Hematopoietic multipotent progenitor cell treated with erythropoietin and hydrocortisone succinate and interleukin-3 and kit ligand, for 8 days (in vitro differentiated cells): ENCODE measurements at places on chromosomes 13 and 19.

GRCh38 chr13:112059457-112060281 is 7.3 kb upstream of the SOX1 start:
- no peak for DNase-seq

DNA sequence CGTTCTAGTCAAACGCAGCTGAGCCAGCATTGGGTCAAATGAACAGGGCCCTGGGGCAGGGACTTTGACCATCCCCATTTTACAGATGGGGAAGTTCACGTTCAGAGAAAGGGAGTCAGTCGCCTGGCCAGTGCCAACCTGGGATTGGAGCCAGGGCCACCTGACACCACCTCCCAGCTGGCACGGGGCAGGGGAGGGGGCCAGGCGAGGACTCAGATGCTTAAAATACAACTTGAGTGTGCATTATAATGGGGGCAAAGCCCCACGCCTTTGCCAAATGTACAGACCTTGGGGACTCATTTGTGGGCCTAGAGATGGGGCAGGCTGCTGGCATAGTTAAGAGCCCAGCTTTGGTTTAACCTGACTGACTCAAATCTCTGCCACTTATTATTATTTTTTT is 14.6 kb downstream of the PRR12 start:
- no peak for DNase-seq

DNA sequence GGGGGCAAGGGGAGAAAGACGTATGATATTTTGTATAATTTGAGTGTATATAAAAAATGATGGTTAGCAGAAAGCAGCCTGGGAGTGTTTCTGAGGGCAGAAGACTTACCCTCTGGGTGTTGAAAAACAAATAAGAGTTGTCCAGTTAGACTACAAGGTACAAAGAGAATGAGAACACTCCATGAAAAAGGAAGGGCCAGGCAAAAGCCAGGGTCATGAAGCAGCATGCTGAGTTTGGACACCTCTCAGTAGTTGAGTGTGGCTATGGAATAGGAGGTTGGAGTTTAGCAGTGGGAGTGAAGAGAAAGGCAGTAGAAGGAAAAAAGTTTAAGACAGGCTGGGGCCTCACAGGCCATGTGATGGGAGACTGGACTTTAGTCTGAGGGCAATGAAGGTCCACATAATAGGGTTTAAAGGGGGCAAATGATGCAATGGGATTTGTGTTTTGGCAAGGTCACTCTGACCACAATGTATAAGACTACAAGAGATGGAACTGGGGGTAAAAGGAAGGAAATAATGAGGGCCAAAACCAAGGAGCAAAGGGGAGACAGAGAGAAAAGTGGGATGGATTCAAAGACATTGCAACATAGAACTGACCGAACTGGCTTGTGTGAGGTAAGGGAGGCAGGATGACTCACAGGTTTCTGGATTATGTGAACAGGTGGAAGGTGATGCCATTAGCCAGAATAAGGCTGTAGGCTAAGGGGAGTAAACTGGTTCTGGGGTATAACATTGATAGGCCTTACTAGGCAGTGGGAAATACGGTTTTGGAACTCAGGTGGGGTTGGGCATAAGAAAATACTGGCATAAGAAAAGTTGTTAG is 76.6 kb downstream of the SERP2 start:
- DNase-seq = no peak

GRCh38 chr13:102561933-102562332 is 34.9 kb upstream of the TPP2 start:
- DNase-seq = no peak

- DNase-seq = no peak
These were observed 259.9 kb upstream of the SOX21 start for GRCh38 chr13:94972262-94972661.

DNA sequence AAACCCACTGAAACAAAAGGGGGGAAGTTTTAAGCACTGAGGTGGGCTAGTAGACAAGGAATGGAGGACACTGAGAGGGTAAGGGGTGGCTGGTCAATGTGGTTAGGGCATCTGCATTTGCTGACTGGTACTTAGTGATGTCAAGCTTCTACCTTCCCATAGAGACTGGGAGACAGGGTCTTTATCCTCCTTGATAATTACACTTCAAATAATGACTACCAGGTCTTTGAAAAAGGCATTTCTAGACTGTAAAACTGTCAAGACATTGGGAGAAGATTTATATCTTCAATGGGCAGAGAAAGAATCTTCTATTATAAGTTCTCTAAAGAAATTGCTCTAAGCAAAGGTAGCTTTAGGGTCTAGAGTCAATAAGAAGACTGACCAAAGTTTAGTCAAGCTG is 1490.8 kb upstream of the PCDH20 start:
- DNase-seq = no peak

GRCh38 chr13:80430561-80430960 is 89.6 kb upstream of the SPRY2 start:
- DNase-seq = no peak

DNA sequence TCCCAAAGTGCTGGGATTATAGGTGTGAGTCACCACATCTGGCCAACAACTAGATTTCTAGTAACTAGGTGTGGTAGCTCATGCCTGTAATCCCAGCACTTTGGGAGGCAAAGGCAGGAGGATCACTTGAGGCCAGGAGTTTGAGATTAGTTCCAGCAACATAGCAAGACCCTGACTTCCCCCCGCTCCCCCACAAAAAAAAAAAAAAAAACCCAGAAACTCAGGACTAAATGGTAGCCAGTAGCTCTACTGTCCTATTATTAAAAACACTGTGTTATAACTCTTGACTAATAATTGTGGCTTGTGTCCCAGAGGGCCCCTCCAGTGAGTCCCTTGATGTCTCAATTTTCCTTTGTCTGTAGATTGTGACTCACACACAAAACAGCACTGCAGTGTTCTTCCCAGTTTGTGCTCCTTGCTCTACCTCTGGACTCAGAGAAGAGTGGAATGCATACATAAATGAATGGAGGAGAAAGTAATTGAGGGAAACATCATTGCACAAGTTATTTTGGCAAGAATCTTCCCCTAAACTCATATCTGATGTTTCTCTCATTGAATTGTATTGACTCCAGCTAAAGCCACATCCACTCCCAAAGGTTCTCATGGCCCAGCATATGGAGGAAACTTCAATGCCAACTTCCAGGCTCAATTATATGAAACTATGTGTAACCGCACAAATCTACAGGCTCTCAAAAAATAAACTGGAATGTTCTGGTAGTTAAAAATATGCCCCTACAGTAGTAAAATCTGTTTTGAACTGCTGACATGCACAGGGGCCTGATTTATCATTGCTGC is 8.8 kb downstream of the TPT1 start:
- DNase-seq = peak; percentile 43

DNA sequence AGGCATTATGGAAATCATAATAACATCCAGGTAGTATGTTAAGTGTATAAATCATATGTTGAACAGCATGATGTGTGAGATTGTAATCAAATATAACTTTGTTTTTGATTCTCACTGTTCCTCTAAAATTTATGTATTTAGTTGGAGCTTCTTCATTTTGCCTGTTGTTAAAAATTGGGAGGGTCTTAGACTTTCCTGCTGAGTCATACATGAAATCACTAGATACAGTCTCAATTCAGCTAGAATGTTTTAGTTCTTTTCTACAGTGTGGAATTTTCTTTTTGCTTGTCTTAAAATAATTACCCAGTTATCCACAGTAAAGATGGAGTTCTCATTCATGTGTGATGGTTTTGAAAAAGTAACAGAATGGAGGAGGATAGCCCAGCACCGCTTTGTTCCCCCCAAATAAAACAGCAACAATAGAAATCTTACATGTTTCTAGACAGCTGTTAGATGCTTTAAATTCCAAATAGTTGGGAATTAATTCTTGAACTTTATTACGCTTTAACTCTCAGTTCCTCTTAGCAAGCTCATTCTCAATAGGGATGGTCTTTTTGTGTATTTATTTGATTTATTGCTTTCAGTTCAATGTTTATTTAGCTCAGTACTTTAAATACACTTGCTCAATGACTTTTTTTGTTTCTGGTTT is 109.5 kb downstream of the PDS5B start:
- DNase-seq = no peak

DNA sequence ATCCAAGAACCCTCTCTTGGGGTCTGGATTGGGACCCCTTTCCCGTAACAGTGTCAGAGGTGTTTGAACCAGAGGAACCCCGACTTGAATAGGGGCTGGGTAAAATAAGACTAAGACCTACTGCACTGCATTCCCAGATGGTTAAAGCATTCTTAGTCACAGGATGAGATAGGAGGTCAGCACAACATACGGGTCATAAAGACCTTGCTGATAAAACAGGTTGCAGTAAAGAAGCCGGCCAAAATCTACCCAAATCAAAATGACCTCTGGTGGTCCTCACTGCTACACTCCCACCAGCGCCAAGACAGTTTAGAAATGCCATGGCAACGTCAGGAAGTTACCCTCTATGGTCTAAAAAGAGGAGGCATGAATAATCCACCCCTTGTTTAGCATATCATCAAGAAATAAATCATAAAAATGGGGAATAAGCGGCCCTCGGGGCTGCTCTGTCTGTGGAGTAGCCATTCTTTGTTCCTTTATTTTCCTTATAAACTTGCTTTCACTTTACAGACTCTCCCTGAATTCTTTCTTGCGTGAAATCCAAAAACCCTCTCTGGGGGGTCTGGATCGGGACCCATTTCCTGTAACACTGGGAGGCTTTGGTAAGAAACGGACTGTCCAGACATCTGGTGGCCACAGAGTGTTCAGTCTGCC is 4.4 kb upstream of the SIN3B start:
- DNase-seq = no peak

DNA sequence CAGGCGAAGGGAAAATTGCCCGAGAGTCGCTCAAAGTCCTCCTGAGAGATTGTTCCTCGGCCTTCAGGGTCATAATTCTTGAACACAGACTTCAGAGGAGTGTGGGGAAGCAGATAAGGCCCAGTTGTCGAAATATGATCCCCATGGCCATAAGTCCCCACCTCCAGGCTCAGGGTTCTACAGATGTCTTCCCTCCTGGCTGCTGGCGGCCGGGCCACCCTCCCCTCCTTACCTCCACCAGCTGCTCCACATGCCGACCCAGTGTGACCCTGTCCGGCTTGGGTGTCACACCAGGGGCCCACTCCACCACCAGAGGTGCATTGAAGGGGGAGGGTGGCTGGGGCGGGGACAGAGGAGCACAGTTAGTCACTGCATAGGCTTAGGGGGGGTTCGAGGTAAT is 10.1 kb downstream of the FAM98C start:
- no peak for DNase-seq

GRCh38 chr13:51148952-51149573 is 38.0 kb upstream of the C13orf42 start:
- no peak for DNase-seq

DNA sequence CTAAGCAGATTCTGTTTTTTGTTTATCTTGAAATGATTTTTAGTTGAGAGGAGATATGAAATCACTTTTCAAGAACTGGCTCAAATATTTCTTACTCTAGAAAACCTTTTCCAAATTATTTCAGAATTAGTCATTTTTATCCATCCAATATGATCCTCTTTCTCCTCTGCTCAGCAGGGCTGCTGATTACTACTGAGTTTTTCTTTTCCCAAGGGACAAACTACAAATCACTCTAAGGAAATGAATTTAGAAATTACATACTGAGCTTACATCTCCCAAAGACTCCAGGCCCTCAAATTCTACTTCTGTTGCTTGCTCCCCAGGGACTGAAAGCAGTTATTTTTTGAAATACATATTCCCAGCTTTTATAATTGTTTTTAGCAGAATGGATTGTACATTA is 87.4 kb upstream of the UFM1 start:
- no peak for DNase-seq

GRCh38 chr13:110853235-110853721 is 61.6 kb downstream of the ANKRD10 start:
- no peak for DNase-seq

GRCh38 chr13:29384466-29384865 is 211.0 kb downstream of the SLC7A1 start:
- peak; percentile 95 for DNase-seq

DNA sequence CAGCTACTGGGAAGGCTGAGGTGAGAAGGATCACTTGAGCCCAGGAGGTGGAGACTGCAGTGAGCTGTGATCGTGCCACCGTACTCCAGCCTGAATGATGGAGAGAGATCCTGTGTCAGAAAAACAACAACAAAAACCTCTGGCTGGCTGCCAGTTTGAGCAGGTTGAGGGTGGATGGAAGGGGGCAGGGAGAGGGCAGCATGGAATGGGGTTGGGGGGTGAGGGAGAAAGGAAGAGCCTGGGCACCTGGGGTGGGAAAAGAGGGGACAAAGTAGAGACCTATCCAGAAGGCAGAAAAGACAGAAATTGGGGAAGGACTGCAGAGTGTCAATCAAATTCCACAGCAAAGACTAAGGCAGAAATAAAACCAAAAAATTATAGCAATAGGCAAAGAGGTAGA is 4.7 kb downstream of the SLC1A5 start:
- DNase-seq = peak; percentile 25

DNA sequence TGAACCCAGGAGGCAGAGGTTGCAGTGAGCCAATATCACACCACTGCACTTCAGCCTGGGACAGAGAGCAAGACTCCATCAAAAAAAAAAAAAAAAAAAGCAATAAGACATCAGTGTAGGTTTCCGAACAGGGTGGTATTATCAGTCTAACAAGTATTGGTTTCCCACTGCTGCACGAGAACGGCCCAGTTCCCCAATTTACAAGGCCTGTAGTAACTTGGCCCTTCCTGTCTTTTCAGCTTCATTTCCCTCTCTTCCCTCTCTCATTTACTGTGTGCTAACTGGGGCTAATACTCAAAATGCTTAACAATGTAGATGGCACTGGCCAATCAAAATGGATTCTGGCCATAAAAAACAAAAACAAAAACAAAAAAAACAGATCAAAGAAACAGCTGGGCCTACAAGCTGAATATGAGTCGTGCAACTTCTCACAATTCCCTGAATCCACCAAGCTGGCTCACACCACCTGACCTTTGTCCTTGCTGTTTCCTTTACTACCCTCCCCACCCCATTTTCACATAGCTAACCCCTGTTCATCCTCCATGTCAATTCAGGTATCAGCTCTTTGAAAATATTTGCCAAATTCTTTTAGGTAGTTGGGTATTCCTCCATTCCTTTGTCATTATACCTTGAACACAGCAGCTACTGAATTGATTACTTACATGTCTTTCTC is 2.4 kb downstream of the TEX101 start:
- no peak for DNase-seq

DNA sequence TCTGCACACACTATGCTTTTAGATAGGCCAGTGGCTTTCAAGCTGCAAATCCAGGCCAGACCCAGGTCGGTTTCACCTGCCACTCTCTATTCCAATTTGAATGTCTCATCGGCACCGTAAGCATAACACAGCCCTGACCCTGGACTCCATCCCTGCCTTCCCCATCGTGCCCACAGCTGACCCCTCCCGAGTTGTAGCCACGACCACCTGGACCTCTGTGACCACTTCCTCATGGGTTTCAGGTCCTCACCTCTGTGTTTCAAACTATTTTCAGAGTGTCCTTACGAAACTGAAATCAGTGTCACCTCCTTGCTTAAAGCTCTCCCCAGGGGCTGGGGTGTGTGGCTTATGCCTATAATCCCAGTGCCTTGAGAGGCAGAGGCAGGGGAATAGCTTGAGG is 9.0 kb upstream of the HSH2D start:
- DNase-seq = no peak
